ENCODE measurements at places on chromosomes 16 and 17.
A peak's percentile ranks its signal among the peaks of the same experiment; 100 is the strongest.

DNA sequence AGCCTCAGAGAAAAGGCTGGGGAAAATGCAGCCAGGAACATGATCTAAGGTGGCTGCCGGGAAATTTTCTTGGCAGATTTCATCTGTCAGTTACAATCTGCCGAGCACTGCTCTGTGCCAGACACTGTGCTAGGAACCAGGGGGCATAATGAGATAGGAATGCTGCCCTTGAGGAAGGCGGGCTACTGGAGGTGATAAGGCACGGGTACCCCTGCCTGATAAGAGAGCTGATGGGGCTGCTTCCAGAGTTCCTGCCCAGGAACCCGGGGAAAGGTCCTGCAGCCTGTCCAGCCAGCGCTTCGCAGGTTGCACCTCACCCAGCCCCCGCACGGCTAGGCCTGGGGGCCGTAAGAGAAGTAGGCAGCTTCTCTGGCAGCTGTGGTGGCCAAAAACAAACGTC lies 3.1 kb downstream of the SCNN1G start:
- no peak for DNase-seq

GRCh38 chr16:88815901-88816589 lies 4.3 kb upstream of the APRT start:
- DNase-seq: peak; percentile 34

GRCh38 chr17:65742403-65743307 lies 181.2 kb upstream of the AXIN2 start:
- peak; percentile 50 for DNase-seq

- no peak for DNase-seq
These were observed 2.7 kb upstream of the CD300LG start for GRCh38 chr17:43844241-43844640.

GRCh38 chr16:28309811-28310311 lies 17.5 kb downstream of the SBK1 start:
- no peak for DNase-seq

GRCh38 chr16:24523569-24523968 lies 15.8 kb upstream of the RBBP6 start:
- DNase-seq: peak; percentile 38
